Activated T-cell treated with anti-CD3 and anti-CD28 coated beads, Interleukin-2, amount 50 U/mL, for 72 hours (primary cell): ENCODE measurements at places on chromosomes 2 and 18. TPM values are rescaled to one million over a fixed set of nuclear protein-coding genes. Genes with fewer than 3 reads are reported as not detected.

The SLC1A4 gene
- 41.6 TPM for total RNA-seq

GRCh38 chr2:133675-134593, 87.6 kb upstream of the FAM110C start:
- DNase-seq: no peak

The SERPINB7 gene
- not detected for total RNA-seq

The ELOA2 gene
- total RNA-seq: not detected

The RNF181 gene
- 129 TPM for total RNA-seq
